ENCODE measurements at places on chromosomes 12 and 14.

- DNase-seq: no peak
These were observed 394.9 kb downstream of the CCDC91 start for GRCh38 chr12:28585146-28585545.

GRCh38 chr14:96050482-96050881, 11.3 kb downstream of the C14orf132 start:
- DNase-seq: no peak

DNA sequence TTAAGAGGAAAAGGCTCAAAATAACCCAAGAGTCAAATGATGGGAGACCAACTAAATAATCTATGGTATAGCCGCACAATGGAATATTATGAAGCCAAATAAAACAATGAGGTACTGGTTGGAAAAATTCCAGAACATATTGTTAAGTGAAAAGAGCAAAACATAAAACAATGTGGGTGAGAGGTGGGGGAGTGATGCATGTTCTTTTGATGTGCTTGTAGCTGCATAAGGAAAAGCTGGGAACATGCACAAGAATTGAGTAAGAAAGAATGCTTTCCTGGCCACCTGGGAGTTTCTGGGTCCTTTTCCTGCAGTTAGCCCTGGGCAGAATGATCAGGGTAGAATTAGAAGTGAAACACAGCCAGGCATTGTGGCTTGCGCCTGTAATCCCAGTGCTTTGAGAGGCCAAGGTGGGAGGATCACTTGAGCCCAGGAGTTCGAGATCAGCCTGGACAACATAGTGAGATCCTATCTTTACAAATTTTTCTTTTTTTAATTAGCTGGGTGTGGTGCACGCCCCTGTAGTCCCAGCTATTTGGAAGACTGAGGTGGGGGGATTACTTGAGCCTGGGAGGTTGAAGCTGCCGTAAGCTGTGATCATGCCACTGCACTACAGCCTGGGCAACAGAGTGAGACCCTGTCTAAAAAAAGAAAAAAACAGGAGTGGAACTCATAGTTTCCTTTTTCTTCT, 7.9 kb downstream of the ABCB9 start:
- no peak for DNase-seq

- no peak for DNase-seq
These were observed 92.2 kb downstream of the FLRT2 start for GRCh38 chr14:85622106-85622505.

DNA sequence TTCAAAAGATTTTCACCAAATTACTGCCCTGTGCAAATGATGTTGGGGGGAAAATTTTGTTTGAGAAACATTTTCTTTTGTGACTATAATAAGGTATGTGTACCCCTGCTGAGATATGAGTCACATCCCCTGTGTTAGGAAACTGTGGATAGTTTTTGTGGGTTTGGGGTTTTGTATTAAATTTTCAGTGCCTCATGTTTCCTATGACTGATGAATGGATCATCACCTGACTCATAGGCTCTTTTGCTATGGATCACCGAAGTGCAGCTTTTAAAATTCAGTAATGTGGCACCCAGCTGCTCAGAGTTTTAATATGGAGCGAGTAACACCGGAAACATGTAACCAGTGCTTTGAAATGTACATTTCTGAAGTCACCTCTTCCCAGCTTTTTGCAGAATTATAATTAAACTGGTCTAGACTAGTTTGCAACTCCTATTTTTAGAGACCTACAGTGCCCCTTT, 167.4 kb upstream of the HMGA2 start:
- peak; percentile 100 for DNase-seq

- peak; percentile 30 for DNase-seq
These were observed 31.0 kb downstream of the TMEM116 start for GRCh38 chr12:111981987-111982386.
